ENCODE measurements at places on chromosomes 2 and 18.
A peak's percentile ranks its signal among the peaks of the same experiment; 100 is the strongest.

GRCh38 chr2:233764264-233764663, 4.2 kb downstream of the UGT1A1 start:
- DNase-seq, result no peak

- DNase-seq, result no peak
These were observed 51.4 kb downstream of the ZFP36L2 start for GRCh38 chr2:43175020-43175441.

DNA sequence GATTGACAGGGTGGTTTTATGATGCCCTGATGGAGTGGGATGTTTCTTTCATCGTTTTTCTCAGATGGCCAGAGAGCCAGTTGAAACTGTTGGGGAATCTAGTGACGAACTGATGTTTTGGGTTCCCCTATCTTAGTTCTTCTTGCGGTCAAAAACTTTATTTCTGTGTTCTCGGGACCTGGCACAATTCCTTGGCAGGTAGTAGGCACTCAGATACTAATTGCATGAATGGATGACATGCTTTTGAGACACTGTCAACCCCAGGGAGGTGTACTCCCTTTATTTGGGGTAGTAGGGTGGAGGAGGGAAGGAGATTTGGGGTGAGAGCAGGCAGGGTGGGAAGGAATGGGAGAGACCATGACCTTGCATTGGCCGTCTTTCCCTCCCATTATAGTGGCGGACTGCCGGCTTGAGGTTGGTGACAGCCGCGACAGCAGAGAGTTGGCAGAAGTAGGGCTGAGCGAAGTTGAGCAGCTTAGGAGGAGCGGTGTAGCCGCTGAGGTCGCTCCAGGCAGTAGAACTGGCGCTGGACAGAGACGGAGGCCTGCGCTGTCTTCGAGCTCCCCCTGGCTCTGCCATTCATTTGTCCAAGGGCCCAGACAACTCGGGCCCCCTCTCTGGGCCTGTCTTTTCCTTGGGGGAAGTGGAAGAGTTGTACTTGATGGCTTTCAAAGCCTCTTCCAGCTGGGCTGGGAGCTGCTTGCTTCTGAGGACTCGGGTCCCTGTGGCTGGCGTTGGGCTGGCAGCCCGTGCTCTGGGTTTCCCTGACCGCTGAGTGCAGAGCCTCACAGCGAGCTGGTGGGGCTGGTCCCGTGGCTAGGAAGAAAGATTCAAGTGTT, 2.6 kb downstream of the TET3 start:
- peak; percentile 25 for DNase-seq

DNA sequence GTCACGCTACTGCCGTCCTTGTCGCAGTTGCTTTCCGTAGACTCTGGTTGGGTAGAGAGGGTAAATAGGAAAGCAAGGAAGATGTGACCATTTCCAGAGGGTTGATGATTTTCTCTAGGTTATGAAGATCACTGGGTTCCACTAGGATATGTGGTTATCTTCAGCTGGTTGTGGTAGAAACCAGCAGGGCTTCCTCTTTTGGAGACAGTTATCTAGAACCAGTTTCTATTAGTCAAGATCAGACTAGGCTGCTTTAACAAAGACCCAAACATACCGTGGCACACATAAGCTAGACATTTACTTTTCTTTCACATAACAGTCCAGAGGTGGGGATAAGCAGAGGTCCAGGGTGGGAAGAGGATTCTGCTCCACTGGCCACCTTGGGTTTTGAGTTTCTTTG, 59.6 kb downstream of the FASTKD2 start:
- no peak for DNase-seq

DNA sequence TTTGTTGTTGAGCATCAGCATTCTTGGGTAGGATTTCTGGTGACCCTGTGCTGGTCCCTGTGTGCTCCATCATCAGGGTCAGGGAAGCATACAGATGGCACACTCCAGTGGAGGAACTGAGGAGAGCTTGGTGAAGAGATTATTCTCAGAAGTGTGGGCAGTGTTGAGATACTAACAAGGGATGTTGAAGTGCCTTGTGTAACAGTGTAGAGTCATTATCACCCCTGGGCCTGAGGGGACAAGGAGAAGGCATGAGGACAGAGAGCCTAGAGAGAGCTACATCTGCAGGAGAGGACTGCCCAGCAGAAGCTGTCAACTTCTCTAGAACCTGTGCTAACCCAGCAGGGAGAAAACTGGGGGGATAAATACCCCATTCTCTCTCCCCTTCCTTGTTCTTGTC, 189.0 kb downstream of the PLCL1 start:
- DNase-seq, result no peak

- DNase-seq, result no peak
These were observed 14.1 kb downstream of the GLI2 start for GRCh38 chr2:120749506-120750431.
